Astrocyte (in vitro differentiated cells and primary cell): ENCODE measurements at places on chromosomes 13 and 19. TPM values are rescaled to one million over a fixed set of nuclear protein-coding genes. Genes with fewer than 3 reads are reported as not detected.
A peak's percentile ranks its signal among the peaks of the same experiment; 100 is the strongest.

- DNase-seq = no peak
- H3K27ac ChIP-seq = no peak overlapping the region
- no peak overlapping the region for H3K4me3 ChIP-seq
- peaks cover 2% of the 10 kb centered on the region for H3K36me3 ChIP-seq
- H3K27me3 ChIP-seq = no peaks in the 10 kb centered on the region
Measured at GRCh38 chr13:21039097-21039800, 22.1 kb downstream of the LATS2 start.

GRCh38 chr13:100235311-100235901 is 146.5 kb downstream of the PCCA start:
- H3K27me3 ChIP-seq = no peaks in the 10 kb centered on the region
- no peak overlapping the region for H3K4me3 ChIP-seq
- peaks cover 8% of the 10 kb centered on the region for H3K4me1 ChIP-seq
- H3K36me3 ChIP-seq = no peaks in the 10 kb centered on the region
- no peak overlapping the region for H3K27ac ChIP-seq
- peak; percentile 24 for DNase-seq

- no peak overlapping the region for H3K27ac ChIP-seq
- no peaks in the 10 kb centered on the region for H3K27me3 ChIP-seq
- no peak for DNase-seq
- H3K36me3 ChIP-seq = no peaks in the 10 kb centered on the region
Measured at GRCh38 chr19:33831825-33832224, 35.2 kb downstream of the KCTD15 start.

GRCh38 chr19:16435999-16436650 is 35.6 kb downstream of the EPS15L1 start:
- peak overlapping the region; percentile 94 for H3K27ac ChIP-seq
- H3K27me3 ChIP-seq = no peaks in the 10 kb centered on the region
- H3K36me3 ChIP-seq = peaks cover 10% of the 10 kb centered on the region
- peaks cover 31% of the 10 kb centered on the region for H3K4me1 ChIP-seq
- H3K4me3 ChIP-seq = peak overlapping the region; percentile 9
- DNase-seq = peak; percentile 46

GRCh38 chr19:31261019-31261602 is 88.1 kb downstream of the TSHZ3 start:
- no peaks in the 10 kb centered on the region for H3K4me1 ChIP-seq
- DNase-seq = no peak
- no peaks in the 10 kb centered on the region for H3K27me3 ChIP-seq
- no peaks in the 10 kb centered on the region for H3K36me3 ChIP-seq

The TIMM50 gene
- total RNA-seq = 85.3 and 97.2 TPM in 2 replicates

DNA sequence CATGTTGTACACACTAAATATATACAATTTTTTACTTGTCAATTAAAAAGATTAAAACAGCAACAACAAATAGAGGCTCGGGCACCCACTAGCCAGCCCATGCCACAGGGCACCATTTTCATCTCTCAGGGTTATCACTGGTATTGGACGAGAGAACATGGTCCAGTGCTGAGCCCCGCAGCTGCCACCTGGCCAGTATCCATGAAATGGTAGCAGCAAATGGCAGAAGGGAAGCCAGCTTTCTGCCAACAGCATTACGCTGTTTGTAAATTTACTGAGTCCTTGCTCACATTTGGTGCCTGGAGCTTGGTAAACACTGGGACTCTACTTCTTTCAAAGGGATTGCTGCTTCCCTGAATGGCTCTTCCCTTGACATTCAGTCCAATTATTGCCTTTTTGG is 87.9 kb upstream of the WASF3 start:
- H3K4me1 ChIP-seq = peaks cover 10% of the 10 kb centered on the region
- no peaks in the 10 kb centered on the region for H3K27me3 ChIP-seq
- H3K4me3 ChIP-seq = no peak overlapping the region
- DNase-seq = no peak
- no peak overlapping the region for H3K27ac ChIP-seq

- no peaks in the 10 kb centered on the region for H3K27me3 ChIP-seq
- peak; percentile 99 for DNase-seq
- no peaks in the 10 kb centered on the region for H3K36me3 ChIP-seq
- peak overlapping the region; percentile 98 for H3K27ac ChIP-seq
- H3K4me1 ChIP-seq = peaks cover 50% of the 10 kb centered on the region
Measured at GRCh38 chr19:47663435-47663910, 49.7 kb upstream of the EHD2 start.

GRCh38 chr13:31538067-31539042 is 201.0 kb upstream of the RXFP2 start:
- no peak overlapping the region for H3K4me3 ChIP-seq
- H3K27ac ChIP-seq = no peak overlapping the region
- peaks cover 12% of the 10 kb centered on the region for H3K27me3 ChIP-seq
- H3K4me1 ChIP-seq = no peaks in the 10 kb centered on the region
- DNase-seq = peak; percentile 20

- peak overlapping the region; percentile 98 for H3K4me3 ChIP-seq
- peak overlapping the region; percentile 82 for H3K27ac ChIP-seq
- DNase-seq = no peak
- no peaks in the 10 kb centered on the region for H3K27me3 ChIP-seq
- no peaks in the 10 kb centered on the region for H3K36me3 ChIP-seq
Measured at GRCh38 chr19:7628589-7629311, 595 bp downstream of the XAB2 start.

The SPRY2 gene
- total RNA-seq = 56.2 and 57.7 TPM in 2 replicates
